Fibroblast of skin of left quadriceps (primary cell): ENCODE measurements at places on chromosomes 2 and 18.

DNA sequence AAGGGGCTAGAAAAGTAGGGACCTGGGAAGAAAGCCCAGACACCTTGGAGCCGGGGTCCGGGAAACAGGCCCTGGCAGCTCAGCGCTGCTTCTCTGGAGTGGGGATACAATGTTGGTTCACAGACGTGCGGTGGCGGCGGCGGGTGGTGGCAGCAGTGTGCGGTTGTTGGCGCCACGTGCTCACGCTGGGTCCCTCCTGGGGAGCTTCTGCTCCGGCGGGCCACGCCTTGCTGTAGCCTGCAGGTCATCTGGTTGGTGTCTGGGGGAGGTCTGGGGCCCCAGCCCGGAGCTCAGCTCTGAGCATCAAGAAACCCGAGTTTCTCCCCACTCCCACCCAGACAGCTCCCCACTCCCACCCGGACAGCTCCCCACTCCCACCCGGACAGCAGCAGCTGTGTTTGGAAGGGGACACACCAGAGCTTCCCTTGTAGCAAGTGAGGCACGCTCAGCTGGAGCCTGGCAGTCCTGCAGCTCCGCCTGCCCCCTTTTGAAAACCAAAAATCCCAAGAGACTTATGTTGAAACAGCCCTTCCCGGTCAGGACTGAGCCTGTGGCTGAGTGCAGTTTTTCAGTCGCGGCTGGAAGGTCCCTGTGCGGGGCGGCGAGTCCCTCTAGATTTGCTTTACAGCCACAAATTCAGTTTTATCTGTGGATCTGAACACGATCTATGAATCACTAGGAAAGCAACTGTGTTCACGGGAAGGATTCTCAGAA lies 46.9 kb downstream of the NFATC1 start:
- DNase-seq = no peak

- DNase-seq = peak; percentile 24
These were observed 759.7 kb upstream of the FANCL start for GRCh38 chr2:59000796-59001195.

DNA sequence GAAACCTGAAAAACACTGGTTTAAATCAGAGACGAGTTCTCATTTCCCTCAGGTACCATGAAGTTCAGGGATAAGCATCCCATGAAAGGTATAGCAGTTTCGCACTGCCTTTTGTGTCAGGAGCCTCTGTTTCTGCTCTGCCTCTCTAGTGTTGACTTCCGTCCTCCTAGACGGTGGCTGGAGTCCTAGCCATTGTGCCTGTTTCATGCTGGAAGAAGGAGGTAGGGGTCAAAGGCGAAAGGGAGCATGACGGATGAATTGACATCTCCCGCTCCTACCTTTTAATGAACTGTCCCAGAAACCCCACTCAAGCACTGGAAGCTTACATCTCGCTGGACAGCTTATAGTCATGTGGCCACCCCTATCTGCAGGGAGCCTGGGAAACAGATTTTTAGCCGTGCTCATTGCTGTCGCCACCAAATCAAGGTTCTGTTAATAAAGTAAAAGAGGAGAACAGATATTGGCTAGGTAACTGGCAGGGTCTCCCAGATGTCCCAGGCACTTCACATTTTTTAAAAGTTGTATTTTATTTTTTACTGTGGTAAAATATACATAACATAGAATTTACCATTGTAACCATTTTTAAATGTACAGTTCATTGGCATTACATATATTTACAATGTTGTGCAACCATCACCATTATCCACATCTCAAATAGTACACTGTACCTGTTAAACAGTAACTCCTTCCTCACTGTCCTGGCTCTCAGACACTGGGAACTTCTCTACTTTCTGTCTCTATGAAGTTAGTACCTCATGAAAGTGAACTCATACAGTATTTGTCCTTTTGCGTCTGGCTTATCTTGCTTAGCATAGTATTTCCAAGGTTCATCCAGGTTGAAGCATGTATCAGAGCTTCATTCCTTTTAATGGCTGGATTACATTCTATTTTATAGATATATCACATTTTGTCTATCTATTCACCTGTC lies 55.0 kb upstream of the CTLA4 start:
- DNase-seq = no peak

- DNase-seq = no peak
These were observed 21.0 kb upstream of the EDAR start for GRCh38 chr2:109009920-109010610.

GRCh38 chr2:69356471-69356870 lies 30.6 kb downstream of the GFPT1 start:
- no peak for DNase-seq

GRCh38 chr2:233829193-233830110 lies 24.9 kb downstream of the HJURP start:
- no peak for DNase-seq

- no peak for DNase-seq
These were observed at the start of gene IL1A for GRCh38 chr2:112784199-112785189. Gene IL1A (minus strand): TSS chr2:112784493. CDS start chr2:112783770, 723 bp downstream.

DNA sequence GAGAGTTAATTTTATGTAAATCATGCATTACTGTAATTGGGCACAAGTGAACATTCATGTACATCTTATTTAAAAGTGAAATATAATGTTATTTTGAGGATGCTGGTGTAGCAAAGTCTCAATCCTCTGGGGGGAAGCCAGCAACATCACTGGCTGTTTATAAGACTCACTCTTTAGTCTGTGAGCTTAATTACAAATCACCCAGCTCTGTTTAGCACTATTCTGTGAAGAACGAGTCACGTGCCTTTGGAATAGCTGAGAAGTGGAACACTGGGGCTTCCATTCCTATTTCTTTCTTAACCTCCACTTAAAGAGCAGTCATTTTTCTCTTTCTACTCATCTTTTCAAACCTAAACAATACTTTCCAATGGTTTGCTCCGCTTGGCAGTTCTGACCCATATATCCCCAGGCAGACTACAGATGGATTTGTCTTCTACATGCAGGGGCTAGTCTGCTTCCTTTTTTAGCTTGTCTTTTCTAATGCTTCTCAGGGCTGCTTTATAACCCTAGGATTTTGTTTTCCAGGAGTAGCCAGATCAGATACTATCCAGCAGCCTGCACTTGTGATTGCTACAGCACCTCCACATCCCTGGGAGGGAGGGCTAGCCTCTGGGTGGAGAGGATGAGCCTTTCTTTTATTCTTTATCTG lies 95.3 kb upstream of the CAVIN2 start:
- no peak for DNase-seq

DNA sequence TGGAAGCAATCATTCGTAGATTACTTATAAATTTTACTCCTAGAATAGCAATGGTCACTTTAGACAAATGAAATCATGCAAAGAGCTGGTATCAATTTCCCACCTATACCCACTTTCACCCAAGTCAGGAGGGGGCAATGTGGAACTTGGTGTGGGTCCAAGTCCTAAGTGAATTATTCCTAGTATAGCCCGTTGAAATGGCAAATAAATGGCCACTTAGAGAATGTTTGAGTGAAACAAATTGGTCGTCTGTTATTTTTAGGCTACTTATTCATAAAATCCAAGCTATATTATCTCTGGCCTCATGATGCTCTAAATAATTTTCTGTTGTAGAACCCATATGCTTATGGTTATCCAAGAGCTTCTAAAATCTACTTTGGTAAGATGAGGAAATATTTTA lies 98.1 kb downstream of the MYO3B start:
- no peak for DNase-seq

DNA sequence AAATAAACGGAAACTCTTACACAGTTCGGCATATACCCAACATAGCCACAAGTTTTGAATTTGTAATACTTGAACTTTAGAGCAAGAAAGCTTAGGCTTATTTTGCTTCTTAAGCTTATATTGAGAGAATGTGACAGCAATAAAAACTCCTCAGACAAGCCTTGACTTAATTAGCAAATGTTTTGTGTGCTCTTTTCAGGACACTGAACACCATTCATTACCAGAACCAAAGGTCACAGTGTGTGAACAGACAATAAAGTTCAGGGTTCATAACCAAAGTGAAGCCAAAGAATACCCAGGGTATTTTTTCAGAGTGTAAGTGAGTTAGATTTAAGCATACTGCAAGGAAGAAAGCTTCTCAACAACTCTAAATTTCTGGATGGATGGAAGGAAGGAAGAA lies 605.8 kb downstream of the METTL4 start:
- no peak for DNase-seq

- DNase-seq = no peak
These were observed 342.9 kb downstream of the PARD3B start for GRCh38 chr2:204888222-204888621.

- no peak for DNase-seq
These were observed 101.8 kb upstream of the NPAS2 start for GRCh38 chr2:100718065-100718629.

DNA sequence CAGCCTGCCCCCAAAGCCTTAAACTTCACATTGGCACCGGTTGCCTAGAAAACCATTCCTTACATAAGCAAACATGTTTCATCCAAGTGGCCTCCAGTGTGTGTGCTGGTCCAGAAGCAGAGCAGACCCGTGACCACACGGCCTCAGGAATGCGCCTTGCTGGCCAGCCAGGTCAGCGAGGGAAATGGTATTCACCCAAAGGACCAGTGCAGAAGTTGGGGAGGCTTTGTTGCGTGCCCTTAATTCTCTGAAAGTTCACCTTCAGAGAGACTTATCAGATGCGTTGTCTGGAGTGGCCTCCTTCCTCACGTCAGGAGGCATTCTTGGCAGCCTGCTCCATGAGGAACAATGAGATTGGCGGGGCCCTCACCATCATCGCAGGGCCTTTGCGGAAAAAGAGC lies 25.9 kb downstream of the NRP2 start:
- no peak for DNase-seq

DNA sequence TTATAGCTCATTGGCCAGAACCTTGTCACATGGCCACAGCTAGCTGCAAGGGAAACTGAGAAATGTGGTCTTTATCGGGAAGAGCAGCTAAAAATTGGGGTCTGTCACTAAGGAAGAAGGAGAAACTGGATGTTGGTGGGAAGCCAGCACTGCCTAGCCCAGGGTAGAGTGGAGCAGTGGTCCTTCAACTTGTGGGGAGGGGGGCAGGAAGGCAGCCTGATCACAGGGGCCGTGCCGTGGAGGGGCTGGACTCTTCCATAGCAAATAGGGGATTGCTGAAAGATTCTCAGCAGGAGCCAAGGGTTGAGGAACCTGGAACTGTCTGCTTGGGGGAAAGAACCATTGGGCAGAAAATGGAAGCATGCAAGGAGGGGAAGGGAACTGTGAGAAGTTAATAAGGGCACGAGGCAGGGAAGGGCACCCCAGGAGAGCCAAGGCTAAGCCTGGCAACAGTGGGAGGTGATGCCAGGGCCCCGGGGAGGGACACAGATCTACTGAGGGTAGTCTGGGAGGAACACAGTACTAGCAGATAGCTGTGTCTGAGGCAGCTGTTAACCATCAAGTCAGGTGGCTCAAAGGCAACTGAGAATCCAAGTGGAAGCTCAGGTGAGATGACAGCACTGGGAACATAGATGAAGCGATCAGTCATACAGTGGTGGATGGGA lies 5.9 kb upstream of the NEURL3 start:
- no peak for DNase-seq

GRCh38 chr2:16665748-16666448 lies at the start of gene CYRIA:
Gene CYRIA (minus strand): TSS chr2:16665834. CDS start chr2:16588119, 77,715 bp downstream.
- no peak for DNase-seq

DNA sequence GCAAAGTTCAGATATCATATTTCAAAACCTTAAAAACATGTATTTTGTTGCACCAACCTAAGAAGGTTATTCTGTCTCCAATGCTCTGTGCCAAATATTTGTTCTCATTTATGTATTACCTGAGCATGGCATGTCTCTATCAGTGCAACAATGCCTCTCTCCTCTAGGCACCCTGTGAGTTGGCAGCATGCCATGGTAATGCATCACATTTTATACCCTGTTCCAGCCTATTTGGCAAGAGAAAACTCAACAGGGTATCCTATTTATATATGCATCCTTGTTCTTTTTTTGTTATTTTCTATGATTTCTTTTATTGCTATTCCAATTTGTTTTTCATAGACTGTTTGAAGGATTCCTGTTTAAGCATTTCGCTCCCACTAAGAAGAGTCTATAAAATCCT lies 126.3 kb upstream of the NRXN1 start:
- no peak for DNase-seq

DNA sequence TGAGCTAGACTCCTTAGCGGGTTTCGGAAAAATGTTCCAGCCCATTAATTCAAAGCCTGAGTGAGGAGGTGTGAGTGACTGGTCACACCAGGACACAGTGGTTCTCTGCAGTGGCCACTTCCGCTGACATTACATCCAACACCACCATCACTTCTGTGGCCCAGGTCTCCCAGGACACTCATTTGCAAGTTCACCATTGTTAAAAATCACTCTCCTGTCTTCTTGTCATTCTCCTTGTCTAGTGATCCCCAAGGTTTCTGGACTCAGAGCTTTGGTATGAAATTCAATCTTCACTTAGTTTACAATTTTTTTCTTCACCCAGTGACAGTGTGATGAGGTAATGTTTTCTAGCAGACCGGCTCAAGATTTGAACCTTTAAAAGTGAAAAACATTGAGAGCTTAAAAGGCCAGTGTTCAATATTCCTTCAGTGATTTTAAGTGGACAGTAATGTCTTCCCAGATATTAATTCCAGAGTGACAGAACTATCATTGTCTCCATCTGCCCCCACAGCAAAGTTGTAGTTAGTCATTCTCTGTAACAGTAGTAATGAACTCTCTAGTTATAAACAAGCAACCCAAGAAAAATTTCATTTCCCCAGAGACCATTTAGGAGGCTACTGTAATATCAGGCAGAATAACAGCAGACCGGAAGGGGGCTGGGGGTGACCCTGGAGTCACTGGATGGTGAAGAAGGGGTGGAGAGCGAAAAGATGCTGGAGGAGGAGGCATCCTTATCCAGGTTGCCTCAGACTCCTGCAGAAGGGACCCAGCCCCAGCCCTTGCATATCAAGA lies 164.9 kb downstream of the GFPT1 start:
- no peak for DNase-seq

- no peak for DNase-seq
These were observed 3.9 kb downstream of the HOXD1 start for GRCh38 chr2:176192351-176192750.

DNA sequence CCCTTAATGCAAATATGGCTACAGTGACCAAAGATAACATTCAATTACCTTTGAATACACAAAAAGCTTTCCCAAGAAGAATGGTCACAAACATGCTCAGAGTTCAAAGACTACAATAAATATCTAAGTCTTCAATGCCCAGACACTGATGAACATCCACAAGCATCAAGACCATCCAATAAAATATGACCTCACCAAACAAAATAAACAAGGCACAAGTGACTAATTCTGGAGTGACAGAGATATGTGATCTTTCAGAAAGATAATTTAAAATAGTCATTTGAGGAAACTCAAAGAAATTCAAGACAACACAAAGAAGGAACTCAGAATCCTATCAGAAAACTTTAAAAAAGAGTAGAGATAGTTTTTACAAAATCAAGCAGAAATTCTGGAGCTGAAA lies 40.6 kb upstream of the CAPN13 start:
- DNase-seq = no peak

- no peak for DNase-seq
These were observed 22.1 kb upstream of the PXDN start for GRCh38 chr2:1766425-1766824.
